D341Med (cell line): ENCODE measurements at places on chromosomes 1 and 21.

DNA sequence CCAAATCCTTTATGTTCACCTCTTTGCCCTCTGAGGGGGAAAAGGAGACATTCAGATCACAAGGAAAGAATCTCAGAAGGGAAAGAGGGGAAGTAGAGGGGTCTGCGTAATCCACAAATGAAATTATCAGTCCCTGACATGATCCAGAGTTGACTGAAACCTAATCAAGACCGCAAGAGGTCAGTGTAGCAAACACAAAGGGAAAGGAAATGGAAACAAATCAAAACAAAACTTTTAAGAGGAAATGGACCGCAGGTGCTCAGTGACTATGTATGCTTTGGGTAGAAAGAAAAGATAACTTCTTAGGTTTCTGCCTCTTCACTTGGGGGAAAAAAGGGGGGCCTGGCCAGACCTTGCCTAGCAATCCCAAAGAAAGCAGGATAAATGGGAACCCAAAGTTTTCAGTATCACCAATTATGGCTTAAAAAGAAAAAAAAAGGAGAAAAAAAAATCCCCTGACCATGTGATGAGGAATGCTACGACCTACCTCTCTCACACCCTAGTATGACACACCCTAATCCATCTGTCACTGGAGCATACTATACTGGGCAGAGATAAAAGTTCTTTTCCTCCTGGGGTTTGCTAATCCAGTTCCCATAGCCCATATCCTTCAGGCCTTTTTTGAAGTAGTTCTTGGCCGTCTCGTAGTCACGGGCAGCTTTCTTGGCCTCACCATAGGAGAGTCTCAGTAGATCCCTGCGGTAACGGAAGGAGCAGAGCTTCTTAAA, 16.9 kb downstream of the CHRNB2 start:
- no peak for DNase-seq

GRCh38 chr1:216330262-216330661, 93.0 kb downstream of the USH2A start:
- DNase-seq: no peak

GRCh38 chr1:43545695-43546387, 15.2 kb downstream of the PTPRF start:
- DNase-seq: peak; percentile 59

DNA sequence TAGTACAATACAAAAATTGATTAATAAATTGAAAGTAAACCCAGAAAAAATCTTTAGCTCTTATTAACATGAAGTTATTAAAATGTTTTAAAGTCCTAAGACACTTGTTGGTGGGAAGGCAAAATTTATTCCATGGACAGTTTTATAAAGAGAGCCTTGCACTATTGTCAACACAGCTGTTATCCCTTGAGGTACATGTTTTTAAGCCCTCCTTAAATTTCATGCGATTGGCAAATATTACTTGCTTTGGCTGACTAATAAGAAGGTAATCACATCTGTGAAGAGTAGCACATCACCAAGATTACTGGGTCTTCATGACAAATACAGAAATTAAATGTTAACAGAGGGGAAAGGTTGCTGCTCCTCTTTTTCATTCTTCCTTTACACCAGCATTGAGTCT, 611.1 kb downstream of the BRINP3 start:
- DNase-seq: no peak

GRCh38 chr1:100246738-100247137, 2.9 kb downstream of the DBT start:
- no peak for DNase-seq

- DNase-seq: no peak
Observed at GRCh38 chr1:226404904-226405222, 3.0 kb downstream of the PARP1 start.

DNA sequence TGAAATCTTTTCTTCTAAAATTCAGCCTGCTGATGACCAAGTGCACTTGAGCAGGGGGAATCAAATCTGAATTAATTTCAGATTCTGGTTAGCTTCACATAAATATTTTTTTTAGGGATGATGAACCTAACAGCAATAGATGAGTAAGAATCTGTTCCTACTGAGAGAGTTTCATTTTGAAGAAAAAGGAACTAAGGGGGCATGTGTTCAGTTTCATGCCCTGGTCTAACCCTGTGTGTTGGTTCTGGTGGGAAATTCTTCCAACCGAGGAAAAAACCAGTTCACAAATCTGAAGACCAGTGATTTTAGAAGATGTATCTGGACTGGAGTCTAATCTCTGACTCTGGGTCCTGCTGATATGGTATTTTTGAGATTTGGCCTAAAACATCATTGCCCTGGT, 13.7 kb downstream of the SELL start:
- no peak for DNase-seq

GRCh38 chr1:8379513-8380186, 61.7 kb downstream of the SLC45A1 start:
- DNase-seq: no peak

DNA sequence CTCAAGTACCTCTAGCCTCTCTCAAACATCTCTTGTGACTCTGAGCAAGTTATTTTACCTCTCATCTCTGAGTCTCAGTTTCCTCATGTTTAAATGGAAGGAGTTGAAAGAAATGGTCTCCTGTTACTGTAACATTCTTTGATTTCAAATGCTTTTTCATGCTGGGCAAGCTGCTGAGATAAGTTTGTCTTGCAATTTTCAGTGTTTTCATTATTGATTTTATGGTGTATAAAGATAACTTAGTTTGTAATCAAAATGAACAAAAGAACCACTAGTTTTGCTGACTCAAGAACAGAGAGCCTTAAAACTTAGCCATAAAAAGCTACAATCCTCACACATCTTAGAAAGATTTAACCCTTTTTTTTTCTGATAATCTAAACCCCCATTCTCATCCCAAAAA, 4.5 kb downstream of the LIPI start:
- DNase-seq: no peak

- no peak for DNase-seq
Observed at GRCh38 chr21:36816561-36817130, 117.7 kb downstream of the SIM2 start.

DNA sequence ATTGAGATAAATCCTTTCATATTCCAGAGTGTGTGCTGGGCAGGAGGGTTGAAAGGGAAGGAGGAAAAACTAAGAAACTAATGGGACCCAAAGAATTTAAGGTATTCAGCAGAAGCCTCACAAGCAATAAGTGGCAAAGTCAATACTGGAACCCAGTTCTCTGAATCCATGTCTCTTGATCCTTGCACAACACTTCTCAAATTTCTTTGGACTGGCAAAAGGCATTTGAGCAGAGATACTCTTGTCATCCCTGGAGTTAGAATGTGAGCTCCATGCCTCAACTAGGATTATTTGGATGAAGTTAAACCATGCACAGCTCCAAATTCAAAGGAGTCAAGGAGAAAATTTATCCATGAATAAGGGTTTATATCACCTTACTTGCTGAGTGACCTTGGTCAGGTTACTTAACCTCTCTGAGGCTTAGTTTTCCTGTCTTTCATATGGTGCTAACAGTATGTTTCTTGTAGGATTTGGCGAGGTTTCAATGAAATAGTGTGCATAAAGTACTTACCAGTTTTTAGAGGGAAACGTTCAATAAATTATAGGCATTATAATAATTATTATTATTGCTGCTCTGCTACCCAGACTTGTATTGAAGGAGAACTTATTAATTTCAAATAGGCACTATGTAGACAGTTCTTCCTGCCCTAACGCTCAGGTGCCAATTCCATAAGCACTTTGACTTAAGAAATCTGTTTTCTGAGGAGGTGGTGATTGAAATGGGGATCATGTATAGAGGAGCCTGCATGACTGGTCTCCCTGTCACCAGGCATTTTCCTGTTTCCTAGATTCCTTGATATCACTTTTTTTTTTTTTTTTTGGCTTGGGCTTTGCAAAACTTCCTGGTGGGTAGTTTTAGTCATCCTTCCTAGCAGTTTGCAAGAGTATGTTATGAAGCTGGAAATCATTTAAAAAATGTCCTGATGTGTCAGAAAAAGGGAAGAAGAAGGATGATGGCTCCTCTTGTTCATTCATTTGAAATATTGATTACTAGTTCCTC, 125.0 kb upstream of the JUN start:
- DNase-seq: no peak

- no peak for DNase-seq
Observed at GRCh38 chr1:204313675-204314074, 46.1 kb downstream of the PLEKHA6 start.

- DNase-seq: no peak
Observed at GRCh38 chr1:200496937-200497336, 87.1 kb upstream of the ZNF281 start.

GRCh38 chr1:75727571-75727970, 3.1 kb downstream of the ACADM start:
- DNase-seq: no peak

DNA sequence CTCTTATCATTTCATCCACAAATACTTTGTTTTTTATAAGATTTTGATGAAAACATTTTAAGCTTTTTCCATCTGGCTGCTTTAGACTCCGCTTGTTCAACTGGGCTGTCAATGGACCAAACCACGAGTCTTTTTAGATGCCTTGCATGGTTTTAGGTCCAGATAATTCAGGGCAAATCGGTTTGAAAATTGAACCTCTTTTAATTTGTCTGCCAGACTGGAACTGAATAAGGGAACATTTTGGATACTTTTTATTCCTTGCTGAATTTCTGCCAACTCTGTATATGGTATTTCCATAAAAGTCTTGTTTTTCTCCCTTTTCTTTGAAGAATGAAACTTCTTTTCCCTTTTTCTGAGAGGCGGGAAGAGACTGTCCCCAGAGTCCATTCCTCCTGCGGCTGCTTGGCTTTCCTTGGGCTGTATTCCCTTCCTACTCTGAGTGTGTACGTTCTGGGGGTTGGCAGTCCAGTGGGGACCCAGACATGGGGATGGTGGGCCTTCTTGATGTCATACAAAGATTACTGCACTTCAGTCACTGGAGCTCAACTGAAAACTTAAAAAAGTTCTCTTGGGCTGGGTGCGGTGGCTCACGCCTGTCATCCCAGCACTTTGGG, 46.5 kb upstream of the CNN3 start:
- no peak for DNase-seq

DNA sequence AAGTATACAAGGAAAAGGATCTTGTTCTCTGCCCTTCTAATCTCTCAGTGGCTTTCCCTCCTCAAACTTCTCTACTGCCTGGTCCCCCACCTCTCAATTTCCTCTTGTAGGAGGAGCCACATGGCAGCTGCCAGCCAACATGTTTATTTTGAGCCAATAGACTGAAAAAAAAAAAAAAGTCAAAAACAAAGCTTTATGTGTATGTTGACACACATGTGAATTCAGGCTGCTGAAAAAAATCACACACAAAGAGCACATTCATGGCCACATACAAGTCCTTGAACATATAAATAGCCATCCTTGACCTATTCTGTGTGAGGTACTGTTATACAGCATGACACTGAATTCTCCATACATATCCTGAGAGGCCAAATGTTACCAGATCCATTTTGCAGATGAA, 3.7 kb downstream of the PTPN14 start:
- DNase-seq: no peak

DNA sequence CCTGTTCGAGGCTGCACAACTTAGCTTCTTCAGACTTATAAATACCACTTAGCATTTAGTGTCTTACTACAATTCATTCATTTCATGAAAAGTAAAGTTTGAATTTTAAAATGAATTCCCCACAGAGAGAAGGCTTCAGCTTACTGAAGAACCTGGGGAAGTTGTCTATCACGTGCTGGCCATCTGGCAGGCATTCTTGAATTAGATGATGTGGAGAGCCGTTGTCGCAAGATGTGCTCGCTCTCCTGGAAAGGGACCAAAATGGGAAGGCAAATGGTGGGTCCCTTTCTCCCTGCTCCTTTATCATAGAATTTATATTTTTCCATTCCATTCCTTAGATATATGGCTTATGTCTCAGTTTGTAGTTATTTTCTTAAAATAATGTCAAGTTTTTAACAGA, 90.5 kb downstream of the CD247 start:
- DNase-seq: no peak

DNA sequence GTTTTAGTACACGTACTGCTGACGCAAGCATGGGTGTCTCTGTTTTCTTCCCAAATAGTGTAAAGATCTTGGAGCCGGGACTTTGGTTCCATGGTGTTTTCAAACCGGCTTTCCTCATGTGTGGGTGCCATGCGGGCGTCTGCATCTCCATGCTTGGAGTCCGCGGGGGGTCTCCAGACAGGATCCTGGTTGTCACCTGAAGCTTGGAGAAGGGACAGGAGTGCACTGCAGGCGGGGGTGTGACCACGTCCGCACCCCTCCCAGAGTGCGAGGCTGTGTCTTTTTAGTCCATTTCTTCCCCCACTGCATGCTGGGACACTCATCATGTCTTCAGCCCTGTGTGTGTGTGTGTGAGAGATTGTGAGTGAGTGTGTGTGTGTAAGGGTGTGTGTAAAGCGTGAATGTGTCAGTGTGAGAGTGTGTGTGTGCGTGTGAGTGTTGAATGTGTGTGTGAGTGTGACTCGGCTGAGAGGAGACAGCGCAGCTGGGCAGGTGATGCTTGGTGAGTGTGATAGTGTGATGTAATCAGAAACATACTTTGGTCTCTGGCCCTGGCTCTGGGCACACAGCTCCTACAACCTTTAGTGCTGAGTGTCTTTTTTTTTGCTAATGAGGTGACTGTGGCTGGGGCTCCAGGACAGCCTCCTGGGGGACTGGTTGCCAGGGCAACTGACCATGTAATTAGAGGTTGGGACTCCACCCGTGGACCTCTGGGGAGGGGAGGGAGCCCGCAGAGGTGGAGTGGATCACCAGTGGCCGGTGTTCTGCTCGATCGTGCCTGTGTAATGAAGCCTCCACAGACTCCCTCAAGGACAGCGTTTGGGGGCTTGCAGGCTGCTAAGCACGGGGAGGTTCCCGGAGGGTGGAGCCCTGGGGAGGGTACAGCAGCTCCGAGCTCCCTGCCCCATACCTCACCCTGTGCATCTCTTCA, 55.1 kb downstream of the AGPAT3 start:
- no peak for DNase-seq
